GDM1 (cell line): ENCODE measurements at places on chromosomes 6 and 20.
A peak's percentile ranks its signal among the peaks of the same experiment; 100 is the strongest.

- peak; percentile 45 for DNase-seq
These were observed 101.9 kb upstream of the NAA20 start for GRCh38 chr20:19915111-19915798.

- no peak for DNase-seq
These were observed 119.6 kb downstream of the TMEM242 start for GRCh38 chr6:157203764-157204163.

DNA sequence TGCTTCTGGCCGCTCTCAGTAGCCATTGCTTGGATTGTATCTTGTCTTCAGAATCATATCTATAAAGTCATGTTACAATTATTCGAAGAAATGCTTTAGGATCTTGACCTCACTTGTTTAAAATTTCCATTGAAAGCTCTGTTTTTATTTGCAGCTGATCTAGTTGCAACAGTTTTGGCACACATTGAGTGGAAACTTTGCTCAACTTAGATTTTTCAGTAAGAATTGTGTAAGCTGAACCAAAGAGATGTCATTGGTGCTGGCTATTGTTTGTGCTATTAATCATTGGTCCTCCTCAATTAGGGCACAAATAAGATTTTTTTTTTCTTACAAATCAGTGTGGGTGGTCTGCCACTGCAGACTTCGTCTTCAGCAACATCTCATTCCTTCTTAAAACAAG is 649.2 kb downstream of the MMUT start:
- no peak for DNase-seq

GRCh38 chr6:121858310-121858709 is 422.9 kb downstream of the GJA1 start:
- DNase-seq, result no peak

- no peak for DNase-seq
These were observed 19.6 kb upstream of the RREB1 start for GRCh38 chr6:7088076-7088742.

DNA sequence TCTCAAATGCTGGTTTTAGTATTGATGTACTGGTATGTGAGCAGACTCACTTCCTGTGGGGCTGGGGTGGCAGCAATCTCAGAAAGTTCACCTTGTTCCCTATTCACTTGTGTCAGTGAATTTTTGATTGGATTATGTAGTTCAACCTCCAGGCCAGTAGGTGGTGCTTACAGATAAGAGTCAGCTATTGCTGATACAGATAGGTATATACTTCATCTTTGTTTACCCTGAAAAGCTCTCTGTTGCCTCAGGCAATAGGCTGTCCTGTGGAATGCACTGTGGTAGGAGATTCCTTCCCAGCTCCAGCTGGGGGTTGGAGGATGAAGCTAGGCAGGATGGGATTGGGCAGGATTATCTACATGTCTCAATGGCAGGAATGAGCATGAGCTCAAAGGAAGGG is 851.2 kb upstream of the EYS start:
- no peak for DNase-seq

DNA sequence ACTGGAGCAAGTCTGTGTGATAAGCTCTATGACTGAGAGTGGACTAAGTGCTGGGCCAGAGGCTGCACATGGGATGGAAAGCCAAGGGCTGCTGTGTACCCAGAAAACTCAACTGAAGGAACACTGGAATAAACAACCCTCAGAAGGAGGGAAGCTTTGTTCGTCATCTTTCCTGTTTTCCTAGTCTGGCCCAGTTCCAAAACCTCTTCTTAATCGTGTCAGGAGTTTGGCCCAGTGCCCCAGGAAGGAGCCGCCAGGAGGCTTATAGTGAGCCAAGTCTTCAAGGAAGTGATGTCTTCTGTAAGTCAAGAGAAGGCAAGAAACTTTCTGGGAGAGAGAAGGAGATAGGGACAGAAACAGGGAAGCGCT is 23.3 kb upstream of the TOP1 start:
- DNase-seq, result no peak

- DNase-seq, result no peak
These were observed 502.2 kb upstream of the JARID2 start for GRCh38 chr6:14743474-14744211.

DNA sequence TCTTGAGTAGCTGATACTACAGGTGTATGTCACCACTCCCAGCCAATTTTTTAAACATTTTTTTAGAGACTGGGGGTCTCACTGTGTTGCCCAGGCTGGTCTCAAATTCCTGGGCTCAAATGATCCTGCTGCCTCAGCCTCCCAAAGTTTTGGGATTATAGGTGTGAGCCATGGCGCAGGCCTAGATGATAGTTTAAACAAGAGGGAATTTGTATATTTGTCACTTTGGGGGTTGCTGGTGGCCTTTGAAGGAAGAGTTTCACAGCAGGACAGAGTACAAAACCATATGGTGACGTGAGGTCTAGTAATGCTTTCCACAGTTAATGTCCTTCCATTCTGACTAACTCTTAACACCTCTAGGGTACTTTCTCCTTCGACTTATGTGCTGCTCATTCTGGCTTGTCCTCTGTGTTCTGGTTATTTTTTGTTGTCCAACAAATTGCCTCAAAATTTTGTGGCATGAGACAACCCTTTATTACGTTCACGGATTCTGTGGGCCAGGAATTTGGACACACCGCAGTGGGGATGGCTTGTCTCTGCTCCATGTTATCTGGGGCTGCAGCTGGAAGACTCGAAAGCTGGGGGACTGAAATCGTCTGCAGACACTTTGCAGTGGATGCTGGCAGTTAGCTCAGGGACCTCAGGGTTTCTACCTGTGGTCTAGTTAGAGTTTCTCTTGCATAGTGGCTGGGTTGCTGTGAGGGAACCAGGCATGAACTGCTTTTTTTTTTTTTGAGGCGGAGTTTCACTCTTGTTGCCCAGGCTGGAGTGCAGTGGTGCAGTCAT is 23.0 kb upstream of the IER3 start:
- DNase-seq, result no peak

DNA sequence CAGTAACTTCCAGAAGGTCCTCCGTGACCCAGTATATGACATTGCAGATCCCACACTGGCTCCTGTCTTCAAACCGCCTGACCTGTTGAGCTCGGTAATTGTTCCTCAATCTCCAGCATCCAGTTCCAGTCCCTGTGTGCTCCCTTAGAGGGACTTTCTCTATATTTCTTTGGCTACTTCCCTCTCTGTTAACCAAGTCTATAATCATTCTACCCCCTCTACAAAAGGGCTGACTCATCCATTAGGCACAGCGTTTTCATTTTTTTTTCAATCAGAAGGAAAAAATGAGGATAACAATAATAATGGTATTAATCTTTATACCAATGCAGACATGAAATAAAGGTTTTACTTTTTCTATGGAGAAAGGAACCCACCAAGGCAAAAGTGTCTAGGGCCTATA is 69.3 kb downstream of the FAM229B start:
- no peak for DNase-seq

- DNase-seq, result no peak
These were observed 514.5 kb upstream of the GJE1 start for GRCh38 chr6:141618180-141618581.

GRCh38 chr20:32639284-32639683 is 34.5 kb downstream of the C20orf203 start:
- no peak for DNase-seq

GRCh38 chr20:460707-461106 is 1.6 kb downstream of the TBC1D20 start:
- DNase-seq, result no peak

- no peak for DNase-seq
These were observed 755.0 kb downstream of the TFAP2A start for GRCh38 chr6:9659848-9660247.

DNA sequence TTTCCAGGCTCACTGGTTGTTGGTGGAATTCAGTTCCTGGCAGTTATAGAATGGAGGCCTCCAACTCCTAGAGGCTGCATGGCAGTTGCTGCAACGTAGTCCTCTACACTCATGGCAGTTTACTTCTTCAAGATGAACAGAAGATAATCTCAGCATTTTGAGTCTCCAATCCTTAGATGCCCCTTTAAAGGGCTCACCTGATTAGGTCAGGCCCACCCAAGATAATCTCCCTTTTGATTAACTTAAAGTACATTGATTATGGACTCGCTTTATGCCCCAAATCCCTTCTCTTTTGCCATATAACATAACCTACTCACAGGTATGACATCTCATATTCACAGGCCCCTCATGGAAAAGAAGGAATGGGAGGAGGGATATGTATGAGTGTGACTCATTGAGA is 76.4 kb downstream of the ZNF133 start:
- DNase-seq, result no peak

DNA sequence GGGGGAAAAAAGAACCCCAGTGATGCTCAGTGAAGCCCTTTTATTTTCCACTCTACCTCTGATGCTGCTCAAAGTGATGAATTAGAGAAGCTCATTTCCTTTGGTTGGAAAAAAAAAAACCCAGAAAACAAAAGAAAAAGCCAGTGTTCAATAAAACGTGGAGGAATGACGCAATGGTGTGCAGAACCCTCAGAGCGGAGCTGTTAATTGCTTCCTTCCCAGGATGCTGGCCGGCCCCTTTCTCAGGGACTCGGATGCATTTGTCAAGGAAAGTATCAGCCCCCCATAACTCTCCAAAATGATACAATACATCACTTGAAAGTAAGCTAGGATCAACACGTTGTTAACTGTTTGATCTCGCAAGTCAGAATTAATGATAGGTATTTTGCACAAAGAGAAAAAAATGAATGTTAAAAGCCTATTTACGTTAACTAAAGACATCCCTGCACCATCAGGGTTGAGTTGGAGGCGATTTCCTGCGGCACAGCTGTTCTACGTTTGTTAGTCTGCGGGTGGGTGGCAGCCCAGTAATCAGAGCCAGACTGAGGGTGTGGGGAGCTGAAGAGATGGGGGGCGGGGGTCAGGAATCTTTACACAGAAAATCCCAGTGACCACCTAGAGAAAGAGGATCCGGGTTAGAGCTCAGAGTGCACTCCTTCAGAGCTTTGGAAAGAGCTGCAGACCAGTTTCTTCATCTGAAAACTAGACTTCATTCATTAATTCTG is 132.4 kb downstream of the BMP7 start:
- DNase-seq, result no peak

DNA sequence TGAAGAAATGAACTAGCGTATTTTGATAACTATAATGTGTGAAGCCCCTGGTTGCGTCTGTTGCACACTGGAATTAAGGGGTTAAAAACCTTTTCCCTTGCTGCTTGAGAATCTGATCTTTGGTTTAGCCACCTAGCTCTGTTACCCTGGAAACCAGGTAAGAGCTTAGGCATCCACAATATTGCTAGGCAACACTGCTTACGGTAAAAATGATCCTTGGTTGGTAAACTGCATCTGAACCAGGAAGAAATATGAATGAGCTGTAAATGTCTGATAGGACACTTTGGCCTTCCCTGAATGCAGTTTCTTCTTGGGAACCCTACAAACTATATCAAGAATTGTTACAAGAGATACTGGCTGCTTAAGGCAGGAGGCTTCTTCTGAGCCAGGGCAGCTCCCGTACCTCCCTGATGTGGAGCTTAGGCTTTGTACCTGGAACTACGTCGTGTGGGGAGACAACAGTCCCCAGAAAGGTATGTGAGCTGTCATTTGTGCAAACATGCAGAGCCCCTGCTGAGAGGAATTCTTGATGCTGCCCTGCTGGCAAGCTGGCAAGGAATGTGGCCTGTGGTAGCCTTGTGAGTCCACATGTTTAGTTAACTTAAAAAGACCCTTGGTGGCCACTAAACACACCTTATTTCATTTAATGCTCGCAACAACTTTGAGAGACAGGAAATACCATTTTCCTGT is 18.4 kb downstream of the UBE3D start:
- DNase-seq, result no peak

DNA sequence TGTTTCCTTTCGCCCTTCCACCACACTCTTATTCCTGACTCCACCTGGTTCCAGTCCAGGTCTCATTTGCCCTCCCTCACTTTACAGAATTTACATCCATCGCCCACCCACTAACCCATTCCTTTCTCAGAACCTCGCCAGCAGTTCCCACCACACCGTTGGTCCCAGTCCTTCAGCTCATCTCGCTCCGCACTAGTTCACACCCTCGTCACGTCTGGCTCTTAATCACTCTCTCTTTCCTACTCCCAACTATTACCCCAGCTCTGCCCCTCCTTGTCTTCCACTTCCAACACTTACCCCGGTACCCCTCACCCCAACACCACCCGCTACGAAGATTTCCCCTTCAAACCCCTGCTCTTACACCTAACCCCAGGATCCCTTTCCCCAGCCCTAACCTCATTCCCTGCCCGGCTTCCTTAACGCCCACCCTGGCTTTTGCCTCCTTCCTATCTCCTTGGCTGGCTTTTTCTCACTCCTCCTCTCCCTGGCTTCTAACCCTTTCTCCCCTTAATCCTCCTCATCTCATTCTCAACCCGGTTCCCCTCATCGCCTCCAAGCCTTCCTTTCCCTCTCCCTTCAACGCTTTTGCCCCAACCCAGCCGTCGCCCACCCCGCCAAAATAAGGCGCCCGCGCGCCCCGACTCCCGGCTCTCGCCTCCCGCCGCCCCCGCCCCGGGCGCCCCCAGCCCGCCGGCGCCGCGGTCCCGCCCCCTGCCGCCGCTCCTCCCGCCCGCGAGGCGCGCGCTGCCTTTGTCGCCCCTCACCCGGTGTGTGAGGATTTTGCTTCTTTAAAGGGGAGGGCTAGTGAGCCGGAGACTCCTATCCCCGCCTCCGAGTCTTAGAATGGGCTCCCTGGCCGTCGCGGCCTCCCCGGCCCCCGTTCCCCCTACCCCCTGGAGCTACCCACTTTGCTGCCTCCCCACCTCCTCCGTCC is 542 bp downstream of the USP49 start:
- no peak for DNase-seq

GRCh38 chr6:45880676-45881075 is 135.0 kb downstream of the CLIC5 start:
- DNase-seq, result no peak

- DNase-seq, result no peak
These were observed 96.7 kb downstream of the PHF3 start for GRCh38 chr6:63732336-63732735.

- no peak for DNase-seq
These were observed 133.8 kb downstream of the SMOC2 start for GRCh38 chr6:168574699-168575195.

DNA sequence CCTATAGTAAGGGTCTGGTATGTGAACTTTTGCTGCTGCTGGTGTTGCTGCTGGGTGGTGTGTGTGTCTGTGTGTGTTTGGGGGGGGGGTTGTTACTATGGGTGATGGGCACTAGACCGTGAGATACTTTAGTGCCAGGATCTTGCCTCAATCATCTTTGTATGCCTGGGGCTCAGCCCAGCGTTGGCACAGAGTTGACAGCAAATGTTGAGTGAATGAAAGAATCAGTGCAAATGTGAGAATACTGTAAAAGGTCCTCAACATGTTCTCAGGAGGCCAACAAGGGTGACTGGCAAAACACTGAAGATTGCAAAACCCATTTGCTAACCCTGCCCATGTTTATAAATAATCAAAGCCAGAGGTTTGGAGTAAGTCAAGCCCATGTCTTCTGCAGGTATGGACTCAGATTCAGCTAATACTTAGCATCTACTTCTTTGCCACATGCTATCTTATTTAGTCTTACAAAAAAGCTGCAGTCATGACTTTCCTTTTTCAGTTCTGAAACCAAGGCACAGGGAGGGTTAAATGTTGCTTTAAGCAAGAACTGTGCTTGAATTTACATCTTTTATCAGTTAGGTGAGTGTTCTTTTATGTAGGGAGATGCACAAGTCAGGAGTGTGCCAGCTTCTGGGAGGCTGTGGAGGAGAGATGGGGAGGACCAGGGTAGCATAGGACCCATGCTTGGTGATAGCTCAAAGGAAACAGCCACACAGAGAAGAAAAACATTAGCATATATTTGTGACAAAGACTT is 125.3 kb upstream of the SPACA1 start:
- no peak for DNase-seq

GRCh38 chr6:35557239-35557638 is 44.5 kb upstream of the TULP1 start:
- no peak for DNase-seq
